ENCODE measurements at places on chromosomes 3 and 15.

DNA sequence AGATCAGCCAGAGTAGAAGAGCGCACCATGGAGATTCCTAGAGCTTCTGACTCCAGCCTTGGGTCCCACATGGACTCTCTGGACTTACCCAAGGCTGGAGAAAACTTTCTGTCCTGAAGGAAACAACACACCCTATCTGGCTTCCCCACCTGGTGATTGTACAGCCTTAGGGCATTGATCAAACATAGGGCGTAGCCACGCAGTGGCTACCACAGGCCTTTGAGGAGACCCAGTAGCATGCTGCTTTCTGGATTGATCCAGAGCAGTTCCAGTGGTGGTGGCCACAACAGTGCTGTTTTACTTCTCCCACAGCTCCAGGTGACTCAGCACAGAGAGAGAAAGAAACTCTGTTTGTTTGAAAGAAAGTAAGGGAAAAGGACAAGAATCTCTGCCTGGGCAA lies 23.5 kb downstream of the PYDC2 start:
- no peak for DNase-seq

DNA sequence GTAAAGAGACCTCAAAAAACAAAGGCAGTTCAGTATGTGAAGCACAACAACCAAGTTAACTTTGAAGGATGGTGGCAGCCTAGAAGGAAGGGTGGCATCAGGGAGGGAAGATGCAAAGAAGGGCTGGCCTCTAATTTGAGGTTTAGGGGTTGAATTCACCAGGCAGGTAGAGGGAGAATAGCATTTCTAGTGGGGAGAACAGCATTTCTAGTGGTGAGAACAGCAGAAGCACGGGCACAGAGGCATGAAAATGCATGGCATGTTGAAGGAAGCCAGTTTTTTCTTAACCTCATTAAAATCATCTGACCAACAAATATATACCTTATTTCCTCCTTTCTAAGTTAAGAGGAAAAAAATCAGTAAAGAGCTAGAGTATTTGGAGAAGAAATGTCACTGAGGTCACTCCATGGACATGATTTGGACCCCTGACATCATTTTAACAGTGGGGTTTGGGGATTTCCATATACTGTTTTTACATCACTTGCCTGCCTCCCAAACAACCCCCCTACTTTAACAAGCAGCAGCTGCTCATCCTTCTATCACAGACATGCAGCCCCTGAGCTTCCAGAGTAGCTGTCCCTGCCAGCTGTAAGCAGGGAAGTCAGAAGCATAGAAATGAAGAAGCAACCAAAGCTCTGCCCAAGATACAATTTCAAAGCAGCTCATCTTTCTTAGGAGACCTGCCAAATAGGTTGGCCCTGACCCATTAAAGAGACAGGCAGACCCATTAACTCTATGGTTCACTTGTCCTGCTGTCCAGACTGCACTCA lies 2.4 kb upstream of the POPDC2 start:
- DNase-seq, result no peak

DNA sequence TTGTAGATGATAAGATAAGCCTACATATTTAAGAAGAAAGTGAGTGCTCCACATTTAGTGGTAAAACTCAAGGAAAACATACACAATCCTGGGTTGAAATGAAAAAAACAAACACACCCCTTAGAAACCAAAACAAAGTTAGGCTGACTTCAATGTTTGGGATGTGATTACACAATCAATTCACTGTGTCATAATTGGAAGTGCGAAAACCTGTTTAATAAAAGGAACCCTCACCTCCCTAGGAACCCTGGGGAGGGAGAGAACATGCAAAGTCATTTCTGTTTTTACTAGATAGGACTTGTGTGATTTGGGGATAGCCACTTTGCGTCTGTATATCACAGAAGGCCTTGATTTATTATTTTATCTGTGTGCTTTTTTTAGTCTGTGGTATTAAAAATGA lies 275.0 kb downstream of the NFKBIZ start:
- no peak for DNase-seq

GRCh38 chr15:84715441-84716035 lies 401 bp downstream of the SEC11A start:
- DNase-seq, result peak; percentile 53

DNA sequence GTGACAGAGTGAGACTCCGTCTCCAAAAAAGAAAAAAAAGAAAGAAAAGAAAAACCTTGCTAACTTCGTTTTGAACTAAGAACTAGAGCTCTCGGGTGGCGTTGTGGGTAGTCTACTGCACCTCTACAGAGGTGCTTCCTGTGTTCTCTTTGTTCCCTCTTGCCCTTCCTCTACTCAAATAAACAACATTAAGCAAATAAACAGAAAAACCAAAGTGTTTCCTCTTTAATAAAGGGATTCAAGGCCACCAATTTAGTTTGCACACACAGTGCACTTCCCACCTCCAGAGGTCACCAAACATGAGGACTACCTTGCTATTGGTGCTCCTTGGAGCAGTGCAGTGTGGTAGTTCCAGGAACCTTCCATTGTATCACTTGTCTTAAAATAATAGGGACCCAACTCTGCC lies 354.2 kb upstream of the TBL1XR1 start:
- peak; percentile 16 for DNase-seq

DNA sequence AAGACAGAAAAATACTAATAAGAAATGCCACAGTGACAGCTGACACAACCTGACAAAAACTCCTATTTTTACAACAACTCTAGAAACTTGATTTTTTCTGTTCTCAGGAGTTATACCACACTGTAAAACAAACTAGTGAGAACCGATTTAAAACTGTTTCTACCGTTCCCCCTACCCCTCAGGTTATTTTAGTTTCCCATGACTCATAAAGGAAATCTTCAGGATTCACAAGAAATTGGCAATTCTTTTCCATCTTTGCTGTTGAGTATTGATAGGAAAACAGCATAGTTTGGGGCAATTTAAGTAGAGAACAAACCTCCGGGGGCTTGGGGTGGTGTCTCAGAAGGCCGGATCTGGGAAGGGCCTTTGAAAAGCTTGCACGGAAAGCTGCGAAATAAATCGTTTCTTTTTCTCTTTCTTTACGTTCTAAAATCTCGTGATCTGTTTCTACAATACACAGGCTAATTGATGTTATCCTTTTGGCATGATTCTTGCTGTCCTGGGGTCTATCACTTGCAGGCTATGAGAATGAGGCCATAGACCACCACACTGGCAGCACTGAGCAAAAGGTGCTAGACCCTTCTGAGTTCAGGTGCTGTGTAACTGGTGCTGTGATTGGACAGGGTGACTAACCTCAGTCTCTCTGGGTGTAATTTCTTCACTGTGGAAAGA lies 89.3 kb downstream of the LPP start:
- DNase-seq, result no peak

Data from CD8-positive, alpha-beta T cell (primary cell).